Stimulated activated CD8-positive, alpha-beta memory T cell treated with anti-CD3 and anti-CD28 coated beads, Interleukin-15, amount 100 ng/mL, for 1 hour (primary cell): ENCODE measurements at places on chromosomes 4 and X.

DNA sequence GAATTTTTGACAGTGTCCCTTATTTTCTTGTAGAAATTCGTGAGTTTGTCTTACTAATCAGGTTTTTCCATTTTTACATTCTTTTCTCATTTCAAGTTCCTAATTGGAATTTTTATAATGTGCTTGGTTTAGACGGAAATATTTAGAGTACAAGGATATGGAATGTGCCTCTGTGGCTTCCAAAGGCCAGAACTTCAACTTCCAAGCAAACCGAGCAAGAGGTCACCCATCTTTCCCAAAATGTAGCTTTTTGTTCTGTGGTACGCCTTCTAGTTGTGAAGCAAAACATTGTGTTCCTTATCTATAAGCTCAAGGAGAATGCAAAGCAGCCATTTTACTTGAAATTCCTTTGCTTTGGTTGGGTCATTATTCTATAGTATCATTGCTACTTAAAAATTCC lies 212.8 kb upstream of the PACRGL start:
- no peak for DNase-seq

DNA sequence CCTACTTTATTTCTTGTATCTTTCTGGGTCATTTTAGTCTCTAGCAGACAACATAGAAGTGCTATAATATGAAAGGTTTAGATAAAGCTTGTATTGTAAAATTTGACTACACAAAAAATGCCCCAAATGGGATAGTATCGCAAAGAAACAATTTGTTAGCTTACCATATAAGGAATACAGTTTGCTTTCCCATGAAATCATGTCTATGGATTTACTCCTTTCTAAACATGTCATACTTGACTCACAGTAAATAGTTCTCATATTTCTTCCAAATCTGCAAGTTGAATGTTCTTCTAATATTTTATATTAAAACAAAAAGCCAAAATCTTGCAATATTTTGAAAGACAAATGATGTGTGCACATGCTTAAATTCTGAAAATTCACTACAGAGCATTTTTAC lies 103.9 kb downstream of the PPA2 start:
- DNase-seq = no peak

DNA sequence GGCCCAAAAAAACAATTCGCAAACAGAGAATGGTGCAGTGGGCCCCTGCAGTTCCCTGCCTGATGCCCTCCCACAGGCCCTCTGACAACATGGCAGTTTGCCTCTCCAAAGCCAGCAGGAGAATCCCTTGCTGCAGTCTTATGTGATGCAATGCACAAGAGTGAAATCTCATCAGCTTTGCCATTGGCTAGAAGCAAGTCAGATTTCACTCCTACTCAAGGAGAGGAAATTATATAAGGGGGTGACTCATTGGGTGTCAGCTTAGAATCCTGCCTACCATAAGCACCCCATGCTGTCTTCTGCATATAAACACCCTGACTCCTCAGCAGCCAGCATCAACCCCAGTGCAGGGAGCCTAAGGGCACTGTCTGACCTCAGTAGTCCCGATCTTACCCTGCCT lies 157.3 kb upstream of the LDB2 start:
- no peak for DNase-seq

DNA sequence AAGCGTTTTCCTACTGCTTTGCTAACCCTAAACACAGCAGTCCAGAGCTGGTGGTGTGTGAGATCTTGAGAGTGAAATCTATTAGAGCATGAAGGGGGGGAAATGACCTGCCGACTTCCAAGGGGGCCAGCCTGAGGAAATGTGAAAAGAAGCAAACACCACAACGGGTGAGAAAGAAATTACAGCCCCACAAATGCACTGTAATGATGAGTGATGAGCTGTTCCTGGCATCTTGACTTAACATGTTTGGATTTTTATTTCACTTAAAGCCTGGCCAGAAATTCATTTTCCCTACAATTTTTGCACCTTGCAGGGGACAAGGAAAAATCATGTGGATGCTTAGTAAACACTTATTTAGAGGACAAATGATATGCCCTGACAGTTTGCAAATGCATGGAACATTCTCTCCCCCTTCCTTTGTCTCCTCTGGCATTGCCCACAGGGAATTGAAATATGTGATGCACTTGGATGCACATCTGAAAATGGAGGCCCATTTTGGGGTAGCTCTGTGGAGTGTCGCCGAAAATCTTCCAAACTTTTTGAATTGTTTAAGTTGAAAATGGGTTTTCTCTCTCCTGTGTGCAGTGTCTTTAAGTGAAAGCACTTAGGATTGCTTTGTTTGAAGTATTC lies 84.3 kb upstream of the TMEM150C start:
- DNase-seq = no peak

- no peak for DNase-seq
These were observed 99.8 kb upstream of the GATB start for GRCh38 chr4:151860561-151861093.

DNA sequence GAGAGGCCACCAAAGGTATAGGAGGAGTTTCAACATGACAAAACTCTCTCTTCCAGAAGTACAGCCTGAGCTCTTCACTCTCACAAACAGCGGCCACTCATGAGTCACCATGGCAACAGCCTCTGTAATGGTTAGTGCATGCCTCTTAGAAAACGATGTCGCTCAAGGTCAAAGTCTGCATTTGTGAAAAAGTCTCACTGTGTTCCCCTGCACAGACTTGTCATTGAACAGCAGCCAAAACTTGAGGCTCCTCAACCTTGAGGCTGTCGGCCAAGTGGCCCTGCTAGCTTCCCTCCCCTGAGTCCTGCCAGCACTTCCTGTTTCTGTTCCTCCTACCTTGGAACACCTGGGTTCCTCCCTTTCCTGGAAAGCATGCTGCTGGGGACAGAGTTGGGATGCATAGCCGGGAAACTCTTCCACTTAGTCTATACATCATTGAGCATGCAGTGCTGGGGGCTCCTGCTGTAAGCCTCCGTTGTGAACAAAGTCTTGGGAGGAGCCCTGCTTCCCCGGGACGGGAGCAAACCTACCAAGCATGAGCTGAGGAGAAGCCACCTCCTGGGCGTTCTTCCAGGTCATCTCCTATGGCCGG lies 66.6 kb downstream of the ING2 start:
- DNase-seq = no peak

DNA sequence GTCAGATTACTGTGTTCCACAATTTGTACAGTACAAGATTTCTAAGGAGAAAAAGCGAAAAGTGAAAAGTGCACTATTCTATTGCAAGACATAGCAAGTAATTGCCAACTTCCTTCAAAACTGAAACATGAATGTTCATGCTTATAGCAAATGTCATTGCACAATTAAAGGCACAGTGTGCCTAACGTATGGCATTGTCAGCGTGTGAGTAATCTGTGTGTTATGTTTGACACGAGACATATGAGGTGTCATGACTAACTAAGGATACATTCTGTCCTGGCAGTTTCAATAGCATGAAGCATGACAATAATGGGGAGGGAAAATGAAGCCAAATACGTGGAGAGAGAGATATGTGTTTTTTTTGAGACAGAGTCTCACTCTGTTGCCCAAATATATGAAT lies 33.6 kb upstream of the TBC1D9 start:
- no peak for DNase-seq

GRCh38 chr4:110197529-110198042 lies 829 bp downstream of the ELOVL6 start:
- DNase-seq = no peak

- no peak for DNase-seq
These were observed 249.4 kb downstream of the HNRNPD start for GRCh38 chr4:82124365-82124764.

DNA sequence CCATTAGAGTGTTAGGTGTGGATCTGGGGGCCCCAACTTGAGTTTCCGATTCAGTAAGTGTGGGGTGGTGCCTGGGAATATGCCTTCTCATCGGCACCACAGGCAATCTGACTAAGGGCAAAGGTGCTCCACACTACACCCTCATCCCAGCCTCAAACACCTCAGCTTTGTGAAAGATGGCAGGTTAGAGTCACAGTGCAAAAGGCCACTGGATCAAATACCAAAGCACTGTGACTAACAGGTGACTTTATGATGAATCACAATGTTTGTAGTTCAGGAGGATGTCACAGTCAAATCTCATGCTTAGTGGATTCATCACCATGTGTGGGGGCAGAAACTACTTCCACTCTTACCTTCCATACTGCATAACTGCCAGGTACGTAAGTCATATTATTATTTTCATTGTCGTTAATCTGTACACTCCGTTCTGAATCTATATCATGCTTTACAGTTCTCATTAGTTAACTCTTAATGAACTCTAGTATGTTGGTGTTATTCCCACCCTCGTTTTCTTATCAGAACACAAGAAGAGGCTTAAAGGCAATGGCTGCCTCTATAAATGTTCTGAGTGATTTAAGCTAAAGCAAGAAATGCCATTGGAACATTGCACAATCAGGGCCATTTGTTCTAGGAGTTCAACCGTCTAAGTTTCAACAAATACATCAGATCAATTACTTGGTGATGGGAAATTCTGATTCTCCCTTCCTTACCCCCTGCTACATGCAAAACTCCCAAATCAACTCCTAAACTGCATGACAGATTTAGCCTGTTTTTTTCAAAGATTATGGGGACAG lies 50.2 kb downstream of the PRKG2 start:
- no peak for DNase-seq

GRCh38 chr4:90126805-90127204 lies 389 bp upstream of the CCSER1 start:
- DNase-seq = no peak

DNA sequence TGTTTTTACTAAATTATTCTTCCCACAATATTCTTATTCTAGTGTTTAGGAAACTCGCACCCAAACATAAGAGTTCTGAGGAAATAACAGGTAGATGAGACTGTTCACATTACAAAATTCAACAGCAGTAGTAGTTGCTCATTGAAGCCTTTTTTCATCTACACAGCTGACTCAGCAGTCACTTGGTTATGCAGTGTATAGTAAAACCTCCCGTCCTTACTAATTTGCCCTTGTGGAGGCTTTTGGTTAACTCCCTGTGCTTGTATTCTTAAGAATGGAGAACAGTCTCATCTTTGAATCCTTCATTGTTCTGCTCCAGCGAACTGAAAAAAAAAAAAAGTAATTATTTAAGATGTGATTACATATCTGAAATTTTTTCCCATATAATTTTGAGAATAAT lies 1716.6 kb downstream of the PCDH7 start:
- DNase-seq = no peak

- no peak for DNase-seq
These were observed 17.8 kb downstream of the SCFD2 start for GRCh38 chr4:53348046-53348445.

GRCh38 chr4:169724260-169724659 lies 33.5 kb downstream of the HPF1 start:
- no peak for DNase-seq

GRCh38 chr4:158915683-158916241 lies 146.9 kb downstream of the FNIP2 start:
- DNase-seq = no peak

GRCh38 chr4:181855307-181855706 lies 387.9 kb upstream of the TENM3 start:
- no peak for DNase-seq
